Left ventricle myocardium superior (tissue), 1 donor: ENCODE measurements at places on chromosomes 6 and 20.

GRCh38 chr20:54606380-54606779, 131.0 kb downstream of the DOK5 start:
- DNase-seq, result no peak

- no peak for DNase-seq
These were observed 89.8 kb upstream of the DST start for GRCh38 chr6:56732517-56732916.

DNA sequence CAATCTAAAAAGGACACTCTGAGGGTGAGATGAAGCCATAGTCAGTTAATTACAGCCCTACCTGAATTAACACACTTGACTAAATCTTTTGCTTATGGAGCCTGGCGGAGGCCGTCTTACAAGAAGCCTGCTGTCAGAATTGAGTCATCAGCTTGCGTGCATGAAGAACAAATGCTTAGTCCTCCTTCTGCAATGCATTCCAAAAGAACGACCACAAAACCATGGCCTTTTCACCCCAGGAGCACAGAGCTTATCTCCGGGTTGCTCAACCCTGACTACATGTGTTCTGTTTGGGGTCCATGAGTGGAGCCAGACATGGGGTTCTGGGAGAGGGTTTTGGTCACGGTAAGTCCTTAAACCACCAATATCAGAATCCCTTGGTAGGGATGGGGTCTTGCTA, 318.1 kb downstream of the CLIC5 start:
- no peak for DNase-seq

GRCh38 chr6:46735720-46736031, 501 bp upstream of the PLA2G7 start:
- DNase-seq, result no peak

GRCh38 chr6:81774542-81774941, 22.1 kb upstream of the TENT5A start:
- DNase-seq, result no peak

GRCh38 chr6:5083813-5084359, 1.3 kb upstream of the PPP1R3G start:
- DNase-seq, result no peak

GRCh38 chr6:109695468-109695867, 4.4 kb downstream of the FIG4 start:
- DNase-seq, result no peak

DNA sequence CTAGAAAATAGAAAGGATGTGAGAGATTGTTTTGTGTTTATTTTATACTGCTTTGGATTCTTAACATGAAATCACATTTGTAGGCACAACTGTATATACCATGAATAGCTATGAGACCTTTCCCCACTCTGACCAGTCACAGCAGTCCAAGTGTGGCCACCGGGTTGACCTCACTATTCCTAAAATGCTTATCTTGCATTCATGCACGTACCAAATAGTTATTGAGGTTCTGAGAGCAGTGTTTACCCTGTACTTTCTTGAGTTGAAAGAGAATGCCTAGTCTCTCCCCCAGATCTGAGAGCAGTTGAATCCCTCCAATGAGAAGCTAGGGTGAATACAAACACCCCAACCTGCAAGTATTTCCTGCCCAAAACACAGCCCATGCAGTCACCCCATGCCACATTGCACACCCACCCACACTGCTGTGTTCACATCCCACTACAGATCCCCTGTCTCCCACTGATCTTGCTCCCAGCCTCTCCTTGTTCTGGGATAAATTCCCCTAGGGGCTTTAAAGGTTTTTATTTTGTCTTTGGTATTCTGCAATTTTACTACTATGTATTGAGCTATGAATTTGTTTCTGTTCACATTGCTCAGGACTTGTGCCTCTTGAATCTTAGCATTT, 51.6 kb downstream of the GOPC start:
- no peak for DNase-seq

DNA sequence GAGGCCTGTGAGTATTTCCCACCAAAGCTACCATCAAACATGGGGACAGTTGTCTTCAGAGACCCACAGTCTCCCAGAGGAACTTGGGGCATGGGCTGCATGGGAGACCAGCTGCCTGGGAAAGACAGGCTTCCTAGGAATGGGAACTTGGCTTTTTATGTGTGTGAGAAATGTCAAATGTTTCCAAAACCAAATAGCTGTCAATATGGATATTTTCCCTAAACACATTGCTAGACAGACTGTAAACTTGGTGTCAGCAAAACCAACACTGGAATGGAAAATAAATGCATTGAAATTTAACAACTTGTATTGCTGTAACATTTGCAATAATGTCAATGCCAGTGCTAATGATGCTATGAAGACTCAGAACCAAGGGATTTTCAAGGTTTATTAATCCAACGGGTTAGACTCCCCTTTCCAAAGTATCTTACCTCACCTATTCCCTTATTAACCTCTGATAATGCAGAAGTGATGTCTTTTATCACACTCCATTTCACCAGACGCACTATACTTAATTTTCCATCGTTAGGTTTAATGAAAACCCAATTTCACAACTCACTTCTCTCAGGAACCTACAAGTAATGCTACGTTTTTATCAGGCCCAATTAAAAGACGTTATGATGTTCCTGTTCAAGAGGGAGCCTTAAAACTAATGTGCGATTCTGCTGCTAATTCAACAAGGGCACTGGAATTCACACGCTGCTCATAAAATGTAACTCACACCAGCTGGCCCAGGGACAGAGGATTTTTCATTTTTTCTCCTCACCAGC, 546.1 kb upstream of the CHD6 start:
- no peak for DNase-seq

DNA sequence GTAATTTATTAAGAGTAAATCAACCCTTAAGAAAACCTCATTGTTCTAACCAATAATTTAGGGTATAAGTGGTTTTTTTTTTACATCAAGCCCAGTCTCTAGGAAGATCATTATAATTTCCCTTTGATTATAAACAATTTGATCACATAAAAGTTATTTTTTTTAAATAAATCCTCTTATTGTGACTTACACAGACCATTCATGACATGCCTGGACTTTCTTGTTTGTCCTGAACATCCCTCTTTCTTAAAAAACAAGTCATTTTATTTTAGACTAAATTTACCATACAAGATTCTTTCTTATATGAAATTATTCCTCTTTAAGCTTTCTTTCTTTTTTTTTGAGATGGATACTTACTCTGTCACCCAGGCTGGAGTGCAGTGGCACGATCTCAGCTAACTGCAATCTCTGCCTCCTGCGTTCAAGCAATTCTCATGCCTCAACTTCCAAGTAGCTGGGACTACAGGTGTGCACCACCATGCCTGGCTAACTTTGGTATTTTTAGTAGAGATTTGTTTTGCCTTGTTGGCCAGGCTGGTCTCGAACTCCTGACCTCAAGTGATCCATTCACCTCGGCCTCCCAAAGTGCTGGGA, 53.6 kb upstream of the AGPAT4 start:
- no peak for DNase-seq

DNA sequence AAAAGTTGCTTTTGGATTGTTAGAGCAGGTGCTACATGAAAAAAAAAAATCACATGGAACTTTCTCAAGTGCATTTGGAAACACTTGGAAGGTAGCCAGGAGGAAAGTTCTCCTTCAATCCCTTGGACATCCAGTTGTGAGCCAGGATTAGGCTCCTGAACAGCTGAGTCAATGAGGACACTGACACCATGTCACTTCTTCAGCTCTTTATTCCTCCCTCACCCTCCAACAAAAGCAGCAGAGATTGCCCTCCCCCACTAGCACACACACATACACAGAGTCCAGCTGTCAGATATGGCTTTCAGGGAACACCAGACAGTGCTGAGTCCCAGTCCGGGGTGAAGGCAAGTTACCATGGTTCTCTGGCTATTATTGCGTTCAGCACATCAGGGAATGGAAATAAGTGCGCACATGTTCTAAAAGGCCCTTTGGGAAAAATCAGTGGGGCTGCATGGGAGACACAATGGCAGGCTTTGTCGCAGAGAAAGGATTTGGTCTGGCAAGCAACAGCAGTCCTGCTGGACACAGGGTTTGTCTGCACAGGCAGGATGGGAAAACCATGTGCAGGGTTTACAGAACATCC, 124.7 kb upstream of the MARCKS start:
- peak; percentile 39 for DNase-seq

GRCh38 chr20:10315138-10315537, 96.5 kb downstream of the SNAP25 start:
- DNase-seq, result no peak

- DNase-seq, result no peak
These were observed 142.7 kb downstream of the PTPRT start for GRCh38 chr20:43046966-43047365.

DNA sequence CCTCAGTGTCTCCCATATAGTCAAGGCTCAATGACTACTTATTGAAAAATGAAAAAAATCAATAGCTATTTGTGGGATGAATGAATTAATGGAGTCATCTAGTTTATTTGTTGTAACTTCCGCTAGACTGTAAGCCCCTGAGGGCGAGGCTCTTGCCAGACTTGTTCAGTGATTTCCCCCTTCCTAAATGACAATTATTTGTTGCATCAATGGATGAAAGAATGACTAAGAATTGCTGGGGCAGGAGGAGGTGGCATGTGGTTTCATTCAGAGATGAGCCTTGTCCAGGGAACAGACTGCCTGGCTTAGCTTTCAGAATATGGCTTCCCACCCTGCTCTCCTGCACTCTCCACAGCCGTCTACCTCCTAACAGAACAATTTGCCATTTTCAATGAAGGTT, 1.1 kb upstream of the PRELID3B start:
- no peak for DNase-seq

- no peak for DNase-seq
These were observed 5.3 kb downstream of the BPIFB4 start for GRCh38 chr20:33084722-33085121.

- DNase-seq, result no peak
These were observed 359.7 kb downstream of the BTBD9 start for GRCh38 chr6:38279963-38280588.

- no peak for DNase-seq
These were observed 118.6 kb upstream of the BCLAF1 start for GRCh38 chr6:136408204-136408603.

DNA sequence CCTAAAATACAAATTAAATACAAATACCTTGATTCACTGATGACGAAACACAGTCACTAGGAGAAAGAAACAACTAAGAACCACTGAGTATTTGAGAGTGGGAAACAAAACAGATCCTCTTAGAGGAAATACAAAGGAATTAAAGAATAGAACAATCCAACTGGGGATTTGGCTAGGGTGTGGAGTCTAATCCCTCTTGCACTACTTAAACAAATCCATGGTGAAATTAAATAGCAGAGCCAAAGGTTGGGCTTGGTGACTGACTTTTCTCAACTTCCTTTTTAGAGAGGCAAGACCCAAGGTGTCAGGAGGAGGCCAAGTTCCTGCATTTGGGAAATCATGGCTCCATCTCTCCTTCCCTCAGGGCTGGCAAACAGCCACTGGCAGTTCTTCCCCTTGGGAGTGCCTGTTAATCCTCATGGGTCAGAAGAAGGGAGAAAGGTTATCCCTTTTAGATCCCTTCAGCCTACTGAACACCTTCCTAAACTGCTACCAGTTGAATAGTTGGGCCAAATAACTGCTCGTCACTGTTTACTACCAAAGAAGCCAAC, 101.2 kb upstream of the TRAF3IP2 start:
- DNase-seq, result no peak

DNA sequence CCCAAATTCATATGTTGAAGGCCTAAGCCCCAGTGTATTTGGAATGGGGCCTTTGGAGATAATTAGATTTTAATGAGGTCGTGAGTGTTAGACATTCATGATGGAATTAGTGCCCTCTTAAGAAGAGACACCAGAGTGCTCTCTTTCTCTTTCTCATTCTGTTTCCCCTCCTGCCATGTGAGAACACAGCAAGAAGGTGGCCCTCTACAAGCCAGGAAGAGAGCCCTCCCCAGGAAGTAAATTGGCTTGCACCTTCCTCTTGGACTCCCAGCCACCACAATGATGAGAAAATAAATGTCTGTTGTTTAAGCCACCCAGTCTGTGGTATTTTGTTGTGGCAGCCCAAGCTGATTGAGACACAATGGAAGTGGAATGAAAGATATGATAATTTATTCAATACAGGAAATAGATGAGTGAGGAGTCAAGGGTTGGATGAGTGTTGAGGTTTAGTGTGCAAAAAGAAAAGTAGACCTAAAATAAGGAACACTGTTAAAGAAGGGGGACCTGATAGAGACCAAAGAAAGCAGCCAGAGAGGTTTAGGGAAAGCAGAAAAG, 25.9 kb upstream of the ATXN1 start:
- DNase-seq, result no peak

- no peak for DNase-seq
These were observed 221.9 kb upstream of the ZNF217 start for GRCh38 chr20:53815509-53815908.

GRCh38 chr20:60802676-60803075, 449.4 kb upstream of the CDH4 start:
- no peak for DNase-seq

DNA sequence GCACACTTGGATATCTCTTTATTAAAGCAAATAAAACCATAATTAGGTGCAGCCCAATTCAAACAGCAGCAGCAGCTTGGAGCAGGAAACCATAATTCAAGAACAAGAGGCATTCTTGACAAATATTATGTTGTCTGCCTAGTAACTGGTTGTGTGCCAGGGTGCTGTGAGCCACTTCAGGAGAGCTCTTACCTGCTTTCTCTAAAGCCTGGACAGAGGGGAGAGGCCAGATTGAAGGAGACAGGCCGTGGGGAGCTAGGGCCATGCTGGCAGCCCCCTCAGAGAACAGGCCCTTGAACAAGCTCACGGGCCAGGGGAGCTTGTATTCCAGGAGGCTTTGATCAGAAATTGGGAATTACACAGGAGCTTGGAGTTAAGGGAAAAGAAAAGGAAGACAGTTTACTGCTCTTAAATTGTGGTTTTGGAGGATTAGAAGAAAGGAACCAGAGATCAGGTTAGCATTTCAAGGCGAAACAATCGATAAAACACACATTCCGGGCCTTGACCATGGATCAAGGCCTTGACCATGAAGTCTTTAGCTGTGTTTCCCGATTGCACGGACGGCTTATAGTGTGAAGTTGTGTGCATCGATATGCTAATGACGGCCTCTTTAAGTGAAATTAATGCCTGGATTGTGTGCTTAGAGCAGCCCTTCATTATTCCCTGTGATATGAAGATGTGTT, 69.8 kb upstream of the NKX2-2 start:
- DNase-seq, result no peak

GRCh38 chr6:69128411-69128810, 493.3 kb downstream of the ADGRB3 start:
- no peak for DNase-seq
